CD4-positive, alpha-beta T cell treated with Interleukin-15 for 4 hours (primary cell): ENCODE measurements at places on chromosomes 1 and 21.
A peak's percentile ranks its signal among the peaks of the same experiment; 100 is the strongest.

DNA sequence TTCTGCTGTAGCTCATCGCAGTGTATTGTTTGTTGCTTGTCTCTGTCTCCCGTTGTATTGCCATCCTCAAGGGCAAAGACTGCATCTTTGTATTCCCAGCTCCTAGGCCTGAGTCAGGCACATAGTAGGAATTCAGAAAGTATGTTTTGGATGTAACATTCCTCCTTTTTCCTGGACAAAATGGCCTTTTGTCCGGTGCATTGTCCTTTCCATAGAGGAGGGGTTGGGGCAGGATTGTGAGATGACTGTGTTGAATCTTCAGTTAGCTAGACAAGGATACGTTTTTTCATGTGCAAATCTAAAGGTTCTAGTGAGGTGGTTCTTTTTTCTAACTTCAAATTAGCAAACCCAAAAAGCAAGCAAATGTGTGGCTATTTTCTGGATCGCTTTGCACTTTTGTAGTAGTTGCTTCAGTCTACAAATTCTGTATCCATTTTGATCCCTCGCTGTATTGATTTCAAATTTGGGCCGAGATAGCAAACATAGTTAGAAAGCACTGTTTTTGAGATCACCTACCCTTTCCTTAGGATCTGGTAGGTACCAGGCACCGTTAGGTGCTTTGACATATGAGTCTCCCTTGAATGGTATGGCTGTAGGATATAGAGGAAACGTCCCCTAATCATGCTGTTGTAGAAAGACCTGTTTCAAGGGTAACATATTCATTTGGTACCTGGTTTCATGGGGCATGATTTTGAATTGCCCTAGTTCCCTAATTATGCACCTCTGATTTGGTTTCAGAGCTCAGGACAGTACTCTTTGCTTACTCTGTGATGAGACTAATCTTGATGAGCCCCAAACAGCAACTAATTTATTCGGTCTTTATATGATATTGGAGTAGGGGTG, 1.2 kb downstream of the PPP1R8 start:
- DNase-seq = no peak

DNA sequence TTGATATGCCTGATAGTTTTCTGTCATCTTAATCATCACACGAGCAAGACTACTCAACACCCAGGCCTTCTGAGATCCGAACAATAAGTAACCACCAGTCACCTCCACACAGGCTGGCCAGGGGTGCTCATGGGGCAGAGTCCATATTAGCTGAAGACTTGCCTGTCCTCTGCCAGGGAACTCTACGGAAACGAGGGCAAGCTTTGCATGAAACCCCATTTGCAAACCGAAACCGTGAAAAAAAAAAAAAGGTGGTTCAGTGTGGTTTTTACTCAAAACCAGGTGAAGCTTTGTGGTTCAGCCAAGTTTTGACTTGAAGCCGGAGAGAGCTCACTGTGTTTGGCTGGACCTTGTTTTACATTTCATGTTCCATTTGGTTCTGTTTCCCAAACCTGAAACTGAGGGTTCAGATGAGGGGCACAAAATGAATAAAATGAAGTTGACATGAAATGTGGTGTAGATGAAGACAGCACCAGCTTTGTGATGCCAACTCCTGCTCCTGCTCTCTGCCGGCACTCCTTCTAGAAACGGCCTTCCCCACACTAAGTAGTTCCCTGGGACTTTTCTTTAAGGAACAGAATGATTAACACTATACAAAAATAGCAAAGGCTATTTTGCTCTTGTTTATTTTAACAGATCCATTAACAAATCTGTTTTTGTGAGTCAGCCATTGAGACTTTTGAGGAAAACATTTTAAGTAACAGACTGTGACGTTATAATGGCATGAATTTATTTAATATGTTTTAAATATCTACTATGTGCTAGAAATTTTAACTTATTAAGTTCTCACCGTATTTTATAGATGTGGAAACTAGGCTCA, 74.7 kb downstream of the RUNX1 start:
- DNase-seq = peak; percentile 52

DNA sequence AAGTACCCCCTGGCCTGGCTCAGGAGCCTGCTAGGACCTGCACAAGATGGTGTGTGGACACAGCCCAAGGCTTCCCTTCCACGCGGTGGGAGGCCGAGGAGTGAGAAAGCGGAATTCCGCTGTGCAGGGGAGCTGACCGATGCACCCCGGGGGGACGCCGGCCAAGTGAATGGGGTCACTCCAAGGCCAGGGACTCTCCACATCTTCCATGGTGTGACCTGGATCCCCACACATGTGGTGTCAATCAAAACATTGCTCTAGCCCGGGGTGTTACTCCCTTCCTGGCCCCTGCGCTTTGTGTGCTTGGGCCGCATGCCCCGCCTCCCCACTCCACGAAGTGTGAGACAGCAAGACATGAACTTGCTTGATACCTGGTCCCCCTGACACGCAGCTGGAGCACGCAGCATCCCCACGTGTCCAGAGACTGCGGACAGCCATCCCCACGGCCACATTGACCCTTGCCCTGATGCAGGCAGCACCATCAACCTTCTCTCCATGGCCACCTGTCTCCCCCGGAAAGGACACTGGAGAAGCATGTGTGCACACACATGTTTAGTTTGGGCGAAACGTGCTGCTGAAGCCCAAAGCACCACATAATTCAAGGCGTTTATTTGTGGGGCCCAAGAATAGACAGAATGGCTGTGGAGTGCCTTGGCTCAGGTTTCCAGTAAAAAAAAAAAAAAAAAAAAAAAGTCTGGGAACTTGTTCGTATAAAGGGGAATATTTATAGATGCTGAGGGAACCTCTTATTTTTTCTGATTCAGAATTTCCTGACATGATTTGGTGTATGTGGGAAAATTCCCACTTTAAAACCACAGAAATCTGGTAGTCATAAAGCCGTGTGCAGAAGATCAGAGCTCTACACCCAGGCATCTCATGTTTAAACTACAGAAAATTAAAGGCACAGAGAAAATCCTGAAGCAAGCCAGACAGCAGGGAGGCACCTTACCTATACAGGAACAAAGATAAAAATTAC, 171.7 kb downstream of the HUNK start:
- no peak for DNase-seq

- DNase-seq = peak; percentile 53
Observed at GRCh38 chr21:37365517-37366481, 774 bp upstream of the DYRK1A start.

DNA sequence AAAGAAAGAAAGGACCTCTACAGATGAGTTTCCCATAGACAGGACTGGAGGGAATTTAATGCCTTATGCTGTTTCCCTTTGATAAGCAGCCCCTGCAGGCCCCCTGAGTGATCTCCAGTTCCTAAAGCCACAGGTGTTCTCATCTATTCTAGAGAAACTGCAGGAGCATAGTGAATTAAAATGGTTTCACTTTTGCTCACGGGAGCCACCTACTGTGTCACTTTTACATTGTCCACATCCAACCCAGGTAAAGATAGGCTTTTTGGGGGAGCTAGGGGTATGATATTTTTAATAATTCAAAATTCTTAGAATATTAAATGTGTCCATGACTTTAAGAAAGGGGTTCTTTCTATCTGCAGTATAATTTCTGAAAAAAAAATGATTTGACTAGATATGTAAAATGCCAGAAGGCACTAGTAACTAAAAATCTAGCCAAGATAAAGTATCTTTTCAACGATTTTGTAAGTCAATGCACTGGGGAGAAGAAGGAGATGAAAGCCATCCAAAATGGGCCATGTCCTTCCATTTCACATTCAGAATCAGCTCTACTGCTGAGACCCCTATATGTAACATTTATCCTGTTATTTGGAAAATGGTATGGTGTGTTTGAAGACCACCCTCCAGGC, 267.3 kb upstream of the DUSP10 start:
- DNase-seq = peak; percentile 29

- no peak for DNase-seq
Observed at GRCh38 chr1:110945626-110946025, 18.1 kb downstream of the LRIF1 start.

- DNase-seq = no peak
Observed at GRCh38 chr1:108050911-108051629, 86.1 kb upstream of the VAV3 start.

DNA sequence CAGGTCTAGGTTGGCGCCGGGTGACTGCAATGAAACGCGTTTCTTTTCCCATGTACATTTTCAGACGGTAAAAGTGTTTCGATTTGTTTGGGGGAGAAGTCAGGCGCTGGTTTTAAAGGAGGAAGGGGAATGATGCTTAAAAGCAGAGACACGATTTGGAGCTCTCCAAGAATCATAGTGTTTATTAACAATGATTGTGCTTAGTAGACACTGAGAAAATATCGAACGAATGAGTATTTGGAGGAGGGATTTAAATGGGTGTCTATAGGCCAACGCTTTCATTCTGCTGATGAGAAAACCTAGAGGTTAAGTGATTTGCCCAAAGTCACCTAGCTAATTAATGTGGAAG, 36.9 kb upstream of the JAK1 start:
- DNase-seq = no peak

DNA sequence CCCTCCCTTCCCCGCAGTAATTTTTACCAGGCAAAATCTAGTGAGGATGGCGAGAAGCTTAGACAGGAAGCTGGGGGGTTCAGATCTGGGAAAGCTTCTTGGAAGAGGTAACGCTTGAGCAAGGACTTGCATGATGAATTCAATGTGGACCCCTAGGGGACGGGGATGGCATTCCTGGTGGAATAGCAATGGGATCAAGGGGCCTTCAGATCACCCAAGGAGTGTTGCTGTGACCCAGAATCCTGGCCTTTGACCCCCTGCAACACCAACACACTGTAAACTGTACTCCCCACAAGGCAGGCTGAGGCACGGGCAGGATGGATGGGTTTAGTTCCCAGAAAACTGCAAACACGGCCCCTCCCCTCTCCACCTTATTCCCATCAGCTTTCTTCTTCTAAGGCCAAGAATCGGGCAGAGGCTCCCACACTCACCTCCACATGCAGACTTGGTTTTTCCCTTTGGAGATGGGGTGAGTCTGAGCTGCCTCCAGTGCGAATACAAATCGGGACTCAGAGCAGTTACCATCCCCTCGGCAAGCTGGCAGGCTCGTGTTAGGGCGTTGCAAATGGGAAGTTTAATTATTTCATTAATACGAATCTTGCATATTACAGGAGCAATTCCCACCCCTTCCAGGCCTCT, 20.1 kb downstream of the DISP3 start:
- DNase-seq = no peak

DNA sequence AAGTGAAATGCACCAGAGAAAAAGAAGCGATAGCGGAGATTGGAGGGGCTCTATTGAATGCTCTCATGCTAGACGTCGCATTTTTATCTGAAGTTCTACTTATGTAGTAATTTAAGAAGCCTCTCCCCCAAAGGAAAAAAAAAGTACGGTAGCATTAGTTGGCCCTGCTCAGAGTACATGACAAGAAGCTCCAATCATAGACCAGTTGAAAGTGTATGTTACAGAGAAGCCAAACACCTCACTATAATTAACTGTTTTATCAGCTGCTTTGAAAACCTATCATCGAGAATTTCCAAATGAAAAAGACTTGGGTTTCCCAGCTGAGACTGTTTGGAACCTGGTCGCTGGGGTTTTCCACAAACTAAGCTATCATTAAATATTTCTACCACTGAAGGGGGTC, 19.6 kb upstream of the OVAAL start:
- no peak for DNase-seq

DNA sequence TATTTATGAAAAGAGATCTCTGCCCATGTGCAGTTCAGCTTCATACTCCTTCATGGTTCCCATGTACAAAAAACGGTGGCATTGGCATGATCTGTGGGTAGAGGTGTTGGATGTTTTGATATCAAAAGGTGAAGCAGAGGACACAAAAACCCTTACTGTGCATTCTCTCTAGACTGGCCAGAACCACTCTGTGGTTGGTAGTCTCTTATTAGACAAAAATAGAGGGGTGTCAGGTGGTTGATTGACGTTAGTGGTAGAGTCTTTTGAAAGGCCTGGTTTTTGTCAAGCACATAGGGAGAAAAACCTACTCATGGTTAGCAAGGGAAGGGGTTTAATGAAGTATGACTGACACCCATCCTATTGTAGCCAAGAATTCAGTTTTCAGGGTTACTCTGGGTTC, 400.0 kb upstream of the TMPRSS15 start:
- no peak for DNase-seq

DNA sequence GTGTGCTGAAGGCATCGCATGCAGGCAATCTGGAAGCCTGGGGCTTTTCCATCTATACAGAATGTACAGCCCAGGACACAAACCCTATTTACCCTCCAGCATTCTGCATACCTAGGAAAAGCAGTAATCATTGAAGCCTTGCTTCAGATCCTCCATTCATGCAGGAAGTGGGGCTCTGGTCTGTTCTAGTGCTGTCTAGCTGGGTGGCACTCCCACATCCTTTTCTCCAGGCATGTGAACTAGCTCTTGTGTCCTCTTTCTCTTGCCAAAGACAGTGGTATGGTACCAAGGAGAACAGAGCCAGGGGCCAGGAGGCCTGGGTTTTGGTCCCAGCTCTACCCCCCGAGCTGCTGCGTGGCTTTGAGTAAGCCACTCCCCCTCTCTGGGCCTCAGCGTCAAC, 21.7 kb downstream of the LRP8 start:
- DNase-seq = no peak

GRCh38 chr1:26500488-26501175, 28.4 kb downstream of the HMGN2 start:
- peak; percentile 90 for DNase-seq

GRCh38 chr1:212467843-212468482, 35.2 kb downstream of the NENF start:
- DNase-seq = no peak

- DNase-seq = no peak
Observed at GRCh38 chr1:34800214-34800613, 7.4 kb downstream of the GJA4 start.

GRCh38 chr1:245765230-245766000, 610.6 kb downstream of the KIF26B start:
- DNase-seq = no peak
